ENCODE measurements at places on chromosomes 11 and 22.

GRCh38 chr22:25736378-25737011, 5.5 kb upstream of the MYO18B start:
- no peak for DNase-seq

DNA sequence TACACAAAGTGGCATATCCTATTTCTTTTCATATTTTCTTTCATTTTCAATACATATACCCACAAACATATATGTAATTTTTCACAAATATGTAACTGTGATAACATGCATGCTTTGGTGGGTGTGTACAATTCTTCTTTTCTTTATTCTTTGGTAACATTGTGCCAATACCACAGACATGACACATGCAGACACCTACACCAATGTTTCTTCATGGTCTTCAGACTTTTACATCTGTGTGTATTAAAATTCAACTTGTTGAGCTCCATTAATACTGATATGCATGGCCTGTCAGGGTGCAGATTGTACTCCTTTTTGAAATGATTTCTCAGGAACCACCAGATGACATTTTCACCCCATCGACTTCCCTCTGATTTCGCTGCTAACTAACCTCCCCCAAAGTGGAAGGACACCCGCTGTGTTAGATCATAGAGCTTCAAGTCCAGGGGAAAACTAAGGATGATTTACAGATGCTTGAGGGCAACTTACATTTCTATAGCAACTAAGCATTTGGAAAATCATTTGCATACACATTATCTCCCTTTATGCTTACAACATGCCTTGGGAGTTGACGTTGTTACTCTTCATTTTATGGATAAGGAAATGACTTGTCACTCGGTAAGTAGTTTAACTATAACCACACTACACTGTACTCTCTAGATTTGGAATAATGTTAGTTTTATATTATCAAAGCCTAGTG, 10.5 kb upstream of the PANX3 start:
- no peak for DNase-seq

DNA sequence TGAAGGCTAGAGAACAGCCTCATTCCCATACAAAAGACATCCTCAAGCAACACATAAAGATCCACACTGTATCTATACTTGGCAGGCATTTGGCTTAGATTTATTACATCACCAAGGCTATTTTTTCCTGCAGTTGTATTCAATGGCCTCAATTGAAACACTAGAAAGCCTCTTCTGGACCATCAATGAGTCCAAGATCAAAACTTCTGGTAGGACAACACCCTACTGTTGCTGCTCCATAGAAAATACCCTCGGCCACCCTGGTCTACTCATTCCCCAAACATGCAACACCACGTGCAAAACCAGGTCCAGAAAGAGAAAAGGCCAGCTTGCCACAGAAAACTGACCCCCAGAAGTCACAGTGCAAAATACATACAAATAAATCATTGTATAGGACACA, 56.9 kb upstream of the CADM1 start:
- DNase-seq, result no peak

DNA sequence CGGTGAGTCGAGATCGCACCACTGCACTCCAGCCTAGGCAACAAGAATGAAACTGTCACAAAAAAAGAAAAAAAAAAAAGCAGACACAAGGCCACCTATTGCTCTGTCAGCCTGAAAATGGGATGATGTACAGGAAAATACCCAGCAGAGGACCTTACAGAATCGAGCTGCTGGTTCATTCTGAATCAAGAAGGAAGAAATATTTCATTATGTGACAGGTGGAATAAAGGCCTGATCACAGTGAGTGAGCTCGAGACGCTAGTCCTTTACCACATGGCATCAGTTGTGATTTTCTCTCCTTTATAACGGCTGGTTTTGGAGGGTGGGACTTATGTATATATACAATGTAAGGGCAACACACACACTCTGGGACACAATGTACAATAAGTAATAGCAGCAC, 340.0 kb downstream of the LARGE1 start:
- no peak for DNase-seq
